ENCODE measurements at places on chromosomes 13 and 19. TPM values are rescaled to one million over a fixed set of nuclear protein-coding genes. Genes with fewer than 3 reads are reported as not detected.

SOX1 gene
- 0.11 TPM for total RNA-seq

TPTE2 gene
- total RNA-seq, result not detected

GRCh38 chr13:110376120-110376519 lies 69.0 kb downstream of the COL4A2 start:
- no peak for DNase-seq

KIR3DL1 gene
- not detected for total RNA-seq

RASL11A gene
- total RNA-seq, result 6.8 TPM

GRCh38 chr13:24276306-24276705 lies 33.1 kb upstream of the C1QTNF9 start:
- no peak for DNase-seq

FBXO17 gene
- total RNA-seq, result 14.5 TPM

GNG7 gene
- 7.8 TPM for total RNA-seq

DNA sequence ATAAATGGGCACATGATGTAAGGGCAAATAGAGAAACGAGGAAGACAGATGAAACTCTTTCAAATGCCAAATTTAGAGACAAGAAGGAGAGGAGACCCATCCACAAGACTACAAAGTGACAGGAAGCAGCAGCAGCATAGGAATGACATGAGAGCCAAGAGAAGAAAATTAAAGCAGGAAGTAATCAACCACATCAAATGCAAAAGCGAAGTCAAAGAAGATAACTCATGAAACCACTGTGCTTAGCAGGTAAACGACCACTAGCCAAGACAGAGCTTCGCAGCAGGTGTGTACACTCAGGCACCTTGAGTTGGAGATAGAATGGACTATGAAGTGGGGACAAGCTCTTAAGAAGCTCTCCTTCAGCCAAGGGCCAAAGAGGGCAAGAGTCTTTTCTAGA lies 64.1 kb downstream of the KLF12 start:
- no peak for DNase-seq

DNA sequence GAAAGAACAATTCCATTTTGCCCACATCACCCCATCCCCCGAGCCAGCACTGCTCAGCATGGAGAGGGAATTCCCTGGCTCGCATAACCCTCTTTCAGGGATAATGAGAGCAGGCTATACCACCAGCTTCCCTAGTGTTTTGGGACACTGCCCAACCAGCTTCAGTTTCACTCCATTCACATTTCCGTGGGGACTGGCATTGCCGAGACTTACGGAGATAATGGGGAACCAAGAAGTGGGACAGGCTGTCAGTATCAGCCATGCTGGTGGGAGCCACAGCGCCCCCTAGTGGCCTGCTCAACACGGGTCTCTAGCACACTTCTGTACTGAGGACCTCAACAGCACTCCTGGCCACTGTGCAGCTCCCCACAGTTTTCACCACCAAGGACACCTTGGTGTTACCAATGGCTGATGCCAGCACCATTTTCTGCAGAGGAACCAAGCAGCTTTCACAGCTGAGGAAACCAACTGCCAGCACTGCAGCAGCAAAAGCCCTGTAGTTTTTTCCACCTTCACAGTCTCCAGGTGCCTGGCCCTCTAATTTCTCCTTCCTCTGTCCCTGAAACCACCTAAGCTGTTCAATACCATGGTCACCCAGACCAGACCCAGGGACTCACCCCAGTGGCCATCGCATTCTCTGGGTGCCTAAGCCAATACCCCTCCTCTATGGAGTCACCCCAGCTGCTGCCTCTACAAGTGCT lies 23.7 kb downstream of the SLC6A16 start:
- DNase-seq, result peak; percentile 95

CEACAM16 gene
- total RNA-seq, result not detected

ISYNA1 gene
- 215 TPM for total RNA-seq

- DNase-seq, result no peak
These were observed 1.1 kb downstream of the PIP5K1C start for GRCh38 chr19:3698974-3699740.

TLE6 gene
- 2.5 TPM for total RNA-seq

LRFN3 gene
- total RNA-seq, result 15.2 TPM

- DNase-seq, result no peak
These were observed 115.8 kb downstream of the ZNF675 start for GRCh38 chr19:23571175-23571574.

- DNase-seq, result no peak
These were observed 1416.9 kb downstream of the UQCRFS1 start for GRCh38 chr19:27796073-27796472.

GRCh38 chr19:17778251-17778967 lies 16.5 kb upstream of the B3GNT3 start:
- peak; percentile 87 for DNase-seq

DNA sequence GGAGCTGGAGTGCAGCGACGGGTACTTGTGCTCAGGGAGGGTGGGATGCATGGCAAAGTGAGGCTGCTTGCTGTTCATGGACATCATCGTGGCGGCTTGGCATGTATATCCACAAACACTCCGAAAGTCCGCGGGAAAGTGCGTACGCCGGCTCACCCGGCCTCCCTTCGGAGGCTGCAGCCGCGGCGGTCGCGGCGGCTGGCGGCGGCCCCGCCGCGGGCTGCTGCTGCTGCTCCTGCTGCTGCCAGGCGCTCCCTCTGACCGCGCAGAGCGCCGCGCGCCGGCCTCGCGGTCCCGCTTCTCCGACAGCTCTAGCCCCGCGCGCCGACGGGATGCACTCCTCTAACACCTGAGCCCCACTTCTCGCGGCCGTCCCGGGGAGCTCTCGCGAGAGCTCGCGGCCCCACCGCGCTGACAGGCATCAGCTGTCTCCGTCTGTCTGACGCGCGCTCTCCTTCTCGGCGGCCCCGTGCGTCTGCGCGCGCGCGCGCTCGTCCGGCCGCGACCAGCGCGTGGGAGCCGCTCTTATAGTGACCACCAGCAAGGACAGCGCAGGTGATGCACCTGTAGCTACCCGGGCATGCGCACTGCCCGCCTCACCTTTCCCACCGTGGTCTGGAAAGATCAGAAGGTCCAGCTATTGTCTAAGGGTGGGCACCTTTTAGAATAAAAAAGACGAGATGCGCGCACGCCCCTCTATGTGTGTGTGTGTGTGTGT lies at the start of gene POU4F1:
POU4F1 (minus strand) TSS at position 313 of the 718 bp plus-strand sequence; CDS start at position 87, 226 bp downstream.
- no peak for DNase-seq

DNA sequence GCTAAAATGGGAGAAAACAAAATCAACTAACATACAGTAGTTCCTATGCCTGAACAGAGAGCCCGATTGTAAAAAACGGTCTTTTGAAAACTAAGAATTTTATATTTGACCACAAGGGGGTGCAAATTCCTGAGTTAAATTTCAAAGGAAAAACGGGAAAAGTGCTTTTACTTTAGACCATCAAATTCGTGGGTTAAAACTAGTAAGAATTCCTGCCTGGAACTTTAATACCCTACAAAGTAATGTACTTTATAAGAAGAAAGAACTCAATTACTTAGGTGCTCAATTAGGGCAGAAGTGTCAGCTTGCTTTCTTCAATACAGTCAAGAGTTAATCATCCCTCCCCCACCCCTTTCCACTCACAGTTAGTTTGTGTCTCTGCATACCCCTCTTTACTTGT lies 69.8 kb downstream of the KCNRG start:
- no peak for DNase-seq

DNA sequence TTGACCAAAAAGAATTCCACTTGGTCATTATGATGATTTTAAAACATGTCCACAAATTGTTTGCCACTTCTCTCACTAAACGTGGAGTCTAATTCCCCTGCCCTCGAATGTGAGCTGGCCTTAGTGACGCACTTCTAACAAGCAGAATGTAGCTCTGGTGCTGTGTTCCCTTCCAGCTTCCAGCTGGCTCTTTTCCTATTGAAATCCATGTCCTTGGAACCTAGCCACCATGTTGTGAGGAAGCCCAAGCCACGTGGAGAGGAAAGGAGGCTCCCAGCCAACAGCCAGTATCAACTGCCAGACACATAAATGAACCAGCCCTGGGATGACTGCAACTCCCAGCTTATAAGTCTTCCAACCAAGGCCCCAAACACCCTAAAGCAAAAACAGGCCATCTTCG lies 23.6 kb upstream of the CEBPA start:
- DNase-seq, result no peak

- DNase-seq, result no peak
These were observed 2.0 kb downstream of the COLGALT1 start for GRCh38 chr19:17557466-17557865.

TIMM29 gene
- total RNA-seq, result 22.5 TPM

RAB3A gene
- 14.3 TPM for total RNA-seq

All from H1 (cell line).